Chondrocyte (in vitro differentiated cells): ENCODE measurements at places on chromosomes 7 and 10. TPM values are rescaled to one million over a fixed set of nuclear protein-coding genes. Genes with fewer than 3 reads are reported as not detected.

- no peak for DNase-seq
Measured at GRCh38 chr10:129465796-129466702, 992 bp upstream of the MGMT start.

DNA sequence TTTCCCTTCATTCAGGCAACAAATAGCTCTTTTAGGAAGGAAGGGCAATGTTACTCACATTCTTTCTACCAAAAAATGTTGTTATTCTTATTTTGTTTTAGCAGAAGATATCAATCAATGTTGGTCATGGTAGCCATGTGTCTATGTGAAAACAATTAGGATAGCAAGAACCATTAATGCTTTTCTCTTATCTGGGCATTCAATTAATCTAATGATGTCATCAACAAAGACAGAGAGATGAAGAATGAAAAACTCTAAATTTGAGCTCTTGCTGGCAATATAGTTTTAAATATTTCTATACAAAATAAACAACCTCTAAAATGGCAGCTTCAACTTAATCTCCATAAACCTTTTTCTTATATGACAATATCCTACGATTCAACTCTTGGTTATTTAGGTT is 353.7 kb upstream of the ANKRD30A start:
- DNase-seq: no peak

DNA sequence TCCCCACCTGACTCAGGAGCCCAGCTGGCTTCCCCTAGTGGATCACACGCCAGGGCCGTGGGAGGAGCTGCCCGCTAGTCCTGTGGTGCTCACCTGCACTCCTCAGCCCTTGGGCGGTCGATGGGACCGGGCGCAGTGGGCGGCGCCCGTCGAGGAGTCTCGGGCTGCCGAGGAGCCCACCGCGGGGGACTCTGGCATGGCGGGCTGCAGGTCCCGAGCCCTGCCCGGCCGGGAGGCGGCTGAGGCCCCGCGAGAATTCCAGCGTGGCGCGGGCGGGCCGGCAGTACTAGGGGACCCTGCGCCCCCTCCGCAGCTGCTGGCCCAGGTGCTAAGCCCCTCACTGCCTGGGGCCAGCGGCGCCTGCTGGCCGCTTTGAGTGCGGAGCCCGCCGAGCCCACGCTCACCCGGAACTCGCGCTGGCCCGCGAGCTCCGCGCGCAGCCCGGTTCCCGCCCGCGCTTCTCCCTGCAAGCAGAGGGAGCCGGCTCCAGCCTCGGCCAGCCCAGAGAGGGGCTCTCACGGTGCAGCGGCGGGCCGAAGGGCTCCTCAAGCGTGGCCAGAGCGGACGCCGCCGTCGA is 367.9 kb downstream of the TYW1 start:
- DNase-seq: no peak

Gene AGR2
- not detected in 3 replicates for total RNA-seq

DNA sequence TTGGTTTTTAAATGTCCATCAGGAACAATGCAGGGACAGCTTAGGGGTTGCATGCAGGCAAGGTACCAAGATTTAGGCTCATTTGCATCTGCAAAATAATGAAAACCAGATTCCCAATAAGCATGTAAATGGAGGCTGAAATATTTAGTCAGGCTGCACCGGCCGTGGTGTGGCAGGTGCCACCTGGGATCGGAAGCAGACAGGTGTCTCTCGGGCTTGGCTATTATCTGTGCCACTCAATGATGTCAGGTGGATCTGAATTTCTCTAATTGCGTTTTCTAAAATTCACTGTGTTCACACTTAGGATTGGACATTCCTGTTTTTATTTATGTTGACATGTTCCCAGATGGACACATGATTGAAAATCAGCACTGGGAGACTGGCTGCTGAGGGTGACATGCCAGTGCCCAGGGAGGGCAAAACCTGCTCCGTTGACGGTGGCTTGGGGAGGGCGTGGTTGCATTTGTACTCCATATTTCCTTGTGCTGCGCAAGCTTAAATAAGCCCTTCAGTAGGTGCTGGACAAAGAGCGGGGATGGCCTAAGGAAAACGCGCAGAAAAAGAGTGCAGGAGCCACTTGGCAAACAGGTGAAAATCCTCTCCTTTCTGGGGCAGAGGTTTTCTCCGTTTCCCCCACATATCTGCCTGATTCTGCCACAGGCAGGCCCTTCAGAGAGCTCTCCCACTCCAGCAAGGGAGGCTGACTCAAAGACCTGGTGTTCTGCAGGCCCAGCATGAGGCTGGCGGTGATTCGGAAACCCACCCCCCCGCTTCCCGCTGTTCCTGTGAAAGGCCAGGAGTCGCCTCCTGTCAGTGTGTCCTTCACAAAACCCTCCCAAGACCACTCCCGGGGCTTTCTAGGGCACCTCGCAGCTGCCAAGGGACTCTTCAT is 142.5 kb downstream of the WDR37 start:
- no peak for DNase-seq

Gene AKR1D1
- not detected in 3 replicates for total RNA-seq

DNA sequence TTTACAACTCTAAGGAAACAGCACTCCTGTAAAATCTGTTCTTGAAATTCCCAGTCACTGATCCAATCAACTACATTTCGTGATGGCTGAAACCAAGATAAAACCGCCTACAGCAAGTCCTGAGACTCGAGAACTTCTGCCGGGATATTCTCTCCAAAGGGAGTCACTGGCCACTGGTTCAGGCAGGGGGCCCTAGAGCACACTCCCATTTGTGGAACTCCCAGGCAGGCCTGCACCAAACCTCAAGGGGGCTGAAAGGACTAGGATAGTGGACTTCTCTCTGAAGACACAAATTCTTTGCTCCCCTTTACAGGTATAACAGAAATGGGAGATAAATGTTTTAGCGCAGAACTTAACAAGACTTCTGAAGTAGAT is 16.3 kb downstream of the CYTH3 start:
- no peak for DNase-seq

DNA sequence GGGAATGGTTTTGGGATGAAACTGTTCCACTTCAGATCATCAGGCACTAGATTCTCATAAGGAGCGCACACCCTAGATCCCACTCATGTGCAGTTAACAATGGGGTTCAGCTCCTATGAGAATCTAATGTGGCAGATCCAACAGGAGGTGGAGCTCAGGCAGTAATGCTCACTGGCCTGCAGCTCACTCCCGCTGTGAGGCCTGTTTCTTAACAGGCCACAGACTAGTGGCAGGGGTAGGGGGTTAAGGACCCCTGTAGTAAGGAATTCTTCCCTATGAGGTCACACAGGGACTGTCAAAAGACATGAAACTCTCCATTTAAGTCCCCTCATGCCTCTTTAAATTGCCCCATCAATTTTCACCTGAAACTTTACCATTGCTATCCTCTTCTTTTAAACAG is 8.0 kb downstream of the HGF start:
- DNase-seq: no peak

GRCh38 chr7:66145400-66146104 is 30.9 kb downstream of the CRCP start:
- no peak for DNase-seq

GRCh38 chr10:78830062-78830975 is 238.4 kb upstream of the ZMIZ1 start:
- no peak for DNase-seq

DNA sequence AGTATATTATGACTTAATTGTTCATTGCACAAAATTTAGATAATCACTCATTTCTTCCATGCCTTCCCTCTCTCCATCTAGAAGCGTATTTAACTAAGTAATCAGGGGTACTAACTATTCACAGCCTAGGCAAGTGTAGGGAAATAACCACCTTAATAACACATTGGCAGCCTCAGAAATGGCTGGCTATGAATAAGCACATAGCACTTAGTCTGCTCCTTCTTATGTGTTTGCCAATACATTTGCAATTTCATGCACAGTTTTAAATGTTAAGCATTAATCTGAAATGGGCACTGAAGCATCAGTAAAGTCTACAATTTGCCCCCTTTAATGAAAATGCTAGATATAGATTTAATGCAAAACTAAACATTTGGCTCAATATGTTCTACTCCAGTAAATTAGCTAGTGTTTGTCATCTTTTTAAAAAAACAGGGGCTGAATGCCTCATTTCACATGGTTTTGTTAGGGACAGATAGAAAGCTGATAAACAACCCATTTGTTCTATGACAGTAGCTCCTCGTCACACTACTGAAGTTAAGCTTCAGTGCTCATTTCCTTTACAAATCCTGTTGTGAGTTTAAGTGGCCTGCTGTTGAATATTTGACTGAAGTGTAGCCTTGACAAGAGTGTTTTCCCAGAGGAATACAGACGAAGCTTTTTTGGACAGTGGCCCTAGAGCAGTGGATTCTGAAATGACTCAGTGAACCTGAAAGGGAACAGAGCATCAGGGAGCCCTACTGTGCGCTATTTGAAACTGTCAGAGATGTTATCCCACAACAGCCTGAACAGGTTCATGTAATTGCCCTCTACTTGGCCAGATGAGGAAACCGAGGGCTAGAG is 30.5 kb downstream of the HHEX start:
- DNase-seq: no peak

- no peak for DNase-seq
Measured at GRCh38 chr7:16504019-16504418, 22.6 kb upstream of the LRRC72 start.

Gene SH2D4B
- total RNA-seq: 0.07 TPM in 1 of 3 replicates, not detected in the others

DNA sequence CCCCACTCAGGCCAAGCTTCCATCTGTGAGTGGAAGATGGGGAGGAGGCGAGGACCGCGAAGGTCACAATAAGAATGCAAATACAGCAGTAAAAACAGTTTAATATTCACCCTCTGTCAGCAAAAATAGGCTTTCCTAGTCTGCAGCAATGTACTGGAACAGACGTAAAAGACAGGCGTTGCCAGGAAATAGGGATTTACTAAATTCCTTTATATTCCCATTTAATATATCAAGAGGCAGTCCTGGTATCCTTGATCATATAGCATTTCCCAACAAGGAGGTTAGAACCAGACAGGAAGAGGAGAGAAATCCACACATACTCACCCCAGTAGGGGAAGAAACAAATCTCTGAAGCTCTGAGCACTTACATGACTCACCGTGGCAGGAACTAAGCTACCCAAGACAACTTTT is 1054.9 kb upstream of the C7orf33 start:
- DNase-seq: no peak

DNA sequence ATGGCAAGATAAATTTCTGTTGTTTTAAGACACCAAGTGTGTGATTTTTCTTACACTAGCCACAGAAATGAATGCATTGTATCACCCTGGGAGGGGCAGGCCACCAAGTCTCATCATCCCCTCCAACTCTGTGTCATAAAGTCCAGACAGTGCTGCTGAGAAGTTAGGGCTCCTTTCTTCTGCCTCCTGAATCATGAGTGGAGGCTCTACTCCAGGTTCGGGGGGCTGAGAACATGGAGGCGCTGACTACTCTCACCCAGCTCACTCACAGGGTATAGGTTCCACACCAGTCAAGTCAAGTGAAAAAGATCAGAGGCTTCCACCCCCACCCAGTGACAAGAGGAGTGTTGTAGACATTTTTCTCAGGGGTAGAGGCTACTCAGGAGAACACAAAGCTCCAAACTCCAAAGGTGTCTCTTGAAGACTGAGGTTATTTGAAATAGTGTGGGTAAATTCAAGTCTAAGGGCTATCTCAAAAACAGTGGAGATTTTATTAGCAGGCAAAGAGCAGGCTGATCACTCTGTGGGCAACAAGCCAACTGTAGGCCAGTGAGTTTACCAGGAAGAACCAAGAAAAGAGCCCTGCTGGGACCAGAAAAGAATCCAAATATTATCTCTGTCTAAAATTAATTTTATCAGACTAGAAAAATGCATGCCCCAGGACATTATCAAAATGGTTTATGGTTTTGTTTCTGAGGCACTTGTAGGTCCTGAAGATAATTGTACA is 118.6 kb upstream of the RET start:
- DNase-seq: peak; percentile 20

Gene FAM131B
- total RNA-seq: 3.0 to 4.0 TPM (median 3.1 TPM) in 3 replicates

DNA sequence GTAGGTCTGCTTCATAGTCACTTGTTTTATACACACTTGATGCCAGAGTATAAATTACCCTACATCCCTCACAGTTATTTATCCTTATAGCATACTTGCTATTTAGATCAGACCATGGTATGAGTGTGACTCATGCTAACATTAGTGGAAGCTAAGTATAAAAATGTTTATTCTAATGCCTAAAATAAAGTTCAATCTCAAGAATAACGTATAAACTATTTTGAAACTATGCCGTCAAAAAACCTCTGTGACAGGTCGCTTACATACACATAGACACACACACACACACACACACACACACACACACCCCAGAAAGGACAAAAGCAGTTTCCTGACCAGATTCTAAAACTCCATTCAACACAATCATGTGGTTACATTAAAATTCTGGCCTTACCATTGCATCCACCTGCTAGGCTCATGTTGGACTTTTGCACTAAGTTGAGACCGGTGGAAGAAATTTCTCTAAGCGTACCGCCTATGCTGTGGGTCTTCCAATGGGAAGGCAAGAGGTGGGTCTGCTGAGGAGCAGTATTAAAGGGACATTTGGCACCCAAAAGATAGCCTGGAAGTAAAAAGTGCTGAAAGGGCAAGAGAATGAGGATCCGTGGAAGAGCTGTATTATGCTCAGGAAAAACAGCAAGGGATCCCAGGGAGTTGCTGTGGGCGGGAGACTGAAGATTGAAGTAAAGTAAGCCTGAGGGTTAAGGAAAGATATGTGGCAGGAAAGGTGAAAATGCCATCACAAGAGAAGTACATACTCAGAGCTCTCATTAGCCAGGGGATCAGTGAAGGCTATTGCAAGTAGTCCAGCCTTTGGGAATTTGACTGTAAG is 5.0 kb downstream of the FOXP2 start:
- DNase-seq: no peak

GRCh38 chr7:158941821-158942605 is 85.7 kb downstream of the DYNC2I1 start:
- no peak for DNase-seq

DNA sequence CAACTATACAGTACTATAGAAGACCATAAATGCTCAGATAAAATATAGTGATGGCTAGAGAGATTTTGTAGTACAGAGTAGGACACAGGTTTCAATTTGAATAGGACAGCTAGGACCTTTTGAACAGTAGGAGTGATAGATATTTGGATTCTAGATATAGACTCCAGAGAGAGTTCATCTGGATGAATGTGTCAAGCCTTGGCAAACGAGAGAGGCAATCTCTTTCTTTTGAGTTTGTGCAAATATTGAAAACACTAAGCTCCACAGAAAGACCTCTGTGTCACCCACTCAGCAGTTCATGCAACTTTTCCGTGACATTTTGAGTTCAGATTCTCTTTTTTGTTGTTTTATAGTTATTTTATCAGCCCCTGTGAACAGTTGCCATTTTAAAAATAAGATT is 834.3 kb upstream of the COBL start:
- no peak for DNase-seq

- no peak for DNase-seq
Measured at GRCh38 chr7:87202705-87203104, 16.8 kb downstream of the TMEM243 start.

Gene PRSS37
- total RNA-seq: not detected in 3 replicates

DNA sequence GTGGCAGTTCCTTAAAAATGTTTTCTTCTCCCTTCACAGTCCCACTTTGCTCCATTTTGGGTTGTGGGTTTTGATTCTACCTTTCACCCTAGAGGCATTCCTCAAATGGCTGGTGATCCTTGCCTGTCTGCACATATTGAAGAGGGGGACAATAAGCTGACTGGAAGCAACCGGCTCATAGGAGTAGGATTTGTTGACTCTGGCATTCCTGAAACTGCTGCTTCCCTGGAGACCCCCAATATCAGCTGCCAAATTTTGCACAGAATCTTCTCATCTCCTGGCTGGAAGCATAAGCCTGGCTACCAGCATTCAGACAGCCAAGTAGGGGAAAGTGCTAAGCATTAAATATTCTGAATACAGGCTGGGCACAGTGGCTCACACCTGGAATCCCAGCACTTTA is 53.7 kb downstream of the KIF5B start:
- no peak for DNase-seq

- DNase-seq: no peak
Measured at GRCh38 chr10:81031774-81032173, 494.1 kb downstream of the SH2D4B start.

Gene PON1
- not detected in 3 replicates for total RNA-seq
